SW 1271 (cell line): ENCODE measurements at places on chromosomes 12 and 14.

GRCh38 chr12:55469291-55469690 is 647 bp downstream of the OR6C70 start:
- DNase-seq: no peak

DNA sequence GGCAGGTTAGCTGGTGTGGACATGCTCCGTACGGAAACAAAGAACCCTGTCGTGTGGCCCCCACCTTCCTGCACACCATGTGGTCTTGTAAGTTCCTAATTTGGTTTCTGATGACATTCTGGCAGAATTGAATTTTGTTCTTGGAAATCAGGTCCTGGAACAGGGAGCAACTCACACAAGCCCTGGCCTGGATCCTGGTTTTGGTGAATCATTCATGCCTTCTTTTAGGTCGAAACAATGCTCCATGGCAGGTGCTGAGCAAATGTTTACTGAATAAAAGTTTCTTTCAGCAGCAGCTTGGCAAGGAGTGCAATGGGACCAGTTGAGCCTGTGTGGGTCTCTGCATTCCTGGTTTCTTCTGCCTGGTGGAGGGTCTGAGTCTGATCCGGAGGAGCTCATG is 978.4 kb downstream of the BCL11B start:
- no peak for DNase-seq

- peak; percentile 85 for DNase-seq
Measured at GRCh38 chr12:75480469-75480949, at the start of gene GLIPR1. GLIPR1 (plus strand) TSS chr12:75480755; CDS start chr12:75480881, 126 bp downstream.

DNA sequence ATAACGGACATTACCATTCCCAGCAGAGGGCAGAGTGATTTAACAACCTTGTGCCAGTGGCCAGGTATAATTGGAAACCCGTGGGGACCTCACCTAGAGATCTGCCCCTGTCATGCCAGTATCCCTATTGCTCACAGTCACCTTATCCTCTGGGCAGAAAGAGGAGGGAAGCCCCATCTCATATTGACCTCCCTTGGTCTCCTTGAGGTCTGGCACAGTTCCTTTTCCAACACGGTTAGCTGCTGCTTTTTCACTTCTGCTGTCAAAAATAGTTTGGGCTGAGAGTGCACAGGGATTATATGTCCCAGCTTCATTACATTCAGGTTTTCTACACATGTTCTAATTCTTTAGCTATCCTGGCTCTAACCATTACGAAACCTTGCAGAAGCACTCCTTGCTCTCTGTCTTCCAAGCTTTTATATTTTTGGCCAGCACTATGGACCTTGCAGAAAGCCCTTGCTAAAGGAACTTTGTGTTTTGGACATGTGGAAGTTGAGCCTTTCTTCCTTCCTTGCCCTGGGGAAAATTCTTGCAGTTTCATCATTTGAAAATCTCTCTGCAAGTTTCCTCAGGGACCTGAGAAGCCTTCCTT is 111.7 kb upstream of the MIS18BP1 start:
- no peak for DNase-seq

GRCh38 chr14:89123851-89124250 is 293.2 kb downstream of the FOXN3 start:
- DNase-seq: no peak

DNA sequence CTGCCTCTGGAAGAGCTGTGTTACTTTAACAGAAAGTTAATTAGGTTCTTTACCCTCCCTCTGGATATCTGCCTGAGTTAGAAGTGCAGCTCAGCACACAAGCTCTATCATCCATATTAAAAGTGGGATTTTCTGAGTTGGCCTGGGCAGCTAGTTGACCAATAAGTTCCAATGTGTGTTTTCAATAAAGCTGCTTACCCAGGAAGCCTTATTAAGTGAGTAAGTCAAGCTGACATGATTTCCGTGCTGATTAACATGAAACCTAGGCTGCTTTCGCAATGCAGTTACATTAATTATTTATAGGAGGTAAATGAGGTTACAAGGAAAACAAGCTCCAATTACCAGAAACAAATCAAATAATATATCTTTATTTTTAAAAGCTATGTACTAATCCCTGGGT is 4.8 kb downstream of the NEUROD4 start:
- DNase-seq: no peak

- no peak for DNase-seq
Measured at GRCh38 chr14:90677484-90678050, 138.7 kb downstream of the TTC7B start.

GRCh38 chr12:24073170-24073810 is 123.8 kb upstream of the SOX5 start:
- no peak for DNase-seq

- peak; percentile 70 for DNase-seq
Measured at GRCh38 chr14:68248481-68249255, 429.1 kb downstream of the RAD51B start.

- DNase-seq: no peak
Measured at GRCh38 chr12:104751594-104751993, 206.5 kb downstream of the SLC41A2 start.

GRCh38 chr12:130098301-130099005 is 63.8 kb upstream of the FZD10 start:
- DNase-seq: no peak
